ENCODE measurements at places on chromosomes 2 and 18.

DNA sequence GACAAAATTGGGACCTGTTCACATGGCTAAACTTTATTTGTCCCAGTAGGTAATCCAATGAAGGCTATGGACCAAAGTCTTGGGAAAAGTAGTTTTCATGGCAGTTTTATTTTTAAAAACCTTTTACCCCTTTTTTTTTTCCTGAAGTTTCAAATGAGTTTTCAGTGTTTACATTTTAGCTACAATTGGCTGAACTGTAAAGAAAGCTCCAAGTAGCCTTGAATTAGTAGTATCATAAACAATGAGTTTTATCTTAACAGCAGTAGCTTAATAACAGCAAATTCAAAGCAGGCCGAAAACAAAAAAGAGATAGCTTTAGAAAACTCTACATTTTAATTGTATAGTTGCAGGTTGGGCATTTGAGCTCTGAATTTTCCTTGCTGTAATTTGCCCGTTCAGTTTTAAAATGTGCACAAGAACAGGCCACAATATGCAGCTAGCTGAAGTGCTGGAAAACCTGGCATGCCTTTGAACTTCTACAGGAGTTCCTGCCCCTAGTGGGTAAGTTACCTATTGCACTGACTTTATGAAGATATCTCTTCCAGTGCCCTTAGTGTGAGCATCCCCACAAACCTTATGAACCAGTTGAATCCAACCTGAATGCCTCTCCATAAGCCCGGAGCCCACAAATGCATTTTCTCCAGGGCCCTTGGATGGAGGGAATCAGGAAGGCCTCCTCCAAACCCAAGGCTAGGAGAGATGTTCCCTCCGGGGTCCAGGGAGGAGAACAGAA, 106.7 kb downstream of the XRCC5 start:
- DNase-seq = no peak

DNA sequence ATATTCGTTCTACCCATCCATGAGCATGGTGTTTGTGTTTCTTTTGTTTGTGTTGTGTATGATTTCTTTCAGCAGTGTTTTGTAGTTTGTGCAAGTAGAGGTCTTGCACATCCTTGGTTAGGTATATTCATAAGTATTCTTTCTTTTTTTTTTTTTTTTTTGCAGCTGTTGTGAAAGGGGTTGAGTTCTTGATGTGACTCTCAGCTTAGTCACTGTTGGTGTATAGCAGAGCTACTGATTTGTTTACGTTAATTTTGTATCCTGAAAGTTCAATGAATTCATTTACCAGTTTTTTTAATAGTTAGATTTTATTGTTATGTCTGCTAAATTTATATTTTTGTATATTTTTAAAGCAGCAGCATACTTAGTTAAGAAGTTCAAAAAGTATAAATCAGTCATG, 834.4 kb upstream of the NRXN1 start:
- DNase-seq = no peak

- DNase-seq = no peak
Observed at GRCh38 chr2:71455011-71455740, 1.8 kb downstream of the DYSF start.

- no peak for DNase-seq
Observed at GRCh38 chr2:111199840-111200239, 79.1 kb downstream of the BCL2L11 start.

GRCh38 chr2:12087671-12088380, 341.4 kb downstream of the LPIN1 start:
- DNase-seq = no peak

DNA sequence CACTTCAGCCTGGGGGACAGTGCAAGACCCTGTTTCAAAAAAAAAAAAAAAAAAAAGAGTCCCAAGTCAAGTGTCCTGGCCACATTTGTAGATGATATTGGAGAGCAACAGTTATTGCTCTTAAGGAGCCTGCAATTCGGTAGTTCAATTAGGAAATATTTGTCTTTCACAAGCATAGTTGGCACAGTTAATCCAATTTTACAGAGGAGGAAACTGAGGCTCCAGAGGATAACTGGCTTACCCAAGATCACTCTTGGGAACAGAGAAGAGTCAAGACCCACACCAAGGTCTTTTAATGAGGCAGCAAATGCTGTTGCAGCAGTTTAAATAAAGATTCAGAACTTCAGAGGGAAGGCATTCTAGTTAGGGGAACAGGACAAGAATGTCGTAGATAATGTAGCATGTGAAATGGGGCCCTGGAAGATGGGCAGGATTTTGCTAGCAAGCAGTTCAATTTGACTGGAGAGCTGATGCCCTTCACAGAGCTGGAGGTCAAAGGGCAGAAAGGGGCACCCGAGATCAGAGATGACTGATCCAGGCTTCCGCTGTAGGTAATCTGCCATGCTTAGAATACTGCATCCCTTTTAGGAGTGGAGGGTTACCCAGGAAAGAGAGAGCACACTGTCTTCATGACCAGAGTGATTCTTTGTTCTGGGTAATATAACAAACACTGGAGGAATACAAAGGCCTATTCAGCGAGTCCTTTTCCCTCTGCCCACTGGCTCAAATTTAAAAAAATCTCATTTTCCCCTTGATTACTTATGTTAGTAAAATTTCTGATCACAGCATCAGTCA, 3.0 kb downstream of the NPC1 start:
- no peak for DNase-seq

DNA sequence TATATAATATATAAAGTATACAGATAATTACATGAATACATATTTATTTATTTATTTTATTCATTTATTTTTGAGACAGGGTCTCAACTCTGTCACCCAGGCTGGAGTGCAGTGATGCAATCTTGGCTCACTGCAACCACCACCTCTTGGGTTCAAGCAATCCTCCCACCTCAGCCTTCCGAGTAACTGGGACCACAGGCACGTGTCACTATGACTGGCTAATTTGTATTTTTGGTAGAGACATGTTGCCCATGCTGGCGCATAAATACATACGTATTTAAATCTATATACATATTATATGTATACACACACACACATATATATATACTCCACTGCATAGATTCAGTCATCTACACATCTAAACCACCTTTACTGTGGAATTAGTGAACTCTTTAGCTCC, 20.6 kb upstream of the NDUFV2 start:
- no peak for DNase-seq

- no peak for DNase-seq
Observed at GRCh38 chr2:46294176-46294836, 2.9 kb upstream of the EPAS1 start.

- DNase-seq = no peak
Observed at GRCh38 chr2:138504546-138505235, 3.1 kb downstream of the SPOPL start.

GRCh38 chr18:77199707-77200106, 49.9 kb upstream of the GALR1 start:
- no peak for DNase-seq

GRCh38 chr2:191204433-191204832, 40.8 kb upstream of the MYO1B start:
- no peak for DNase-seq

- DNase-seq = no peak
Observed at GRCh38 chr2:61420991-61421544, 49.8 kb downstream of the USP34 start.

- DNase-seq = no peak
Observed at GRCh38 chr2:173989884-173990215, 24.7 kb upstream of the SP3 start.

- no peak for DNase-seq
Observed at GRCh38 chr18:47448956-47449355, 197.5 kb upstream of the SKOR2 start.

DNA sequence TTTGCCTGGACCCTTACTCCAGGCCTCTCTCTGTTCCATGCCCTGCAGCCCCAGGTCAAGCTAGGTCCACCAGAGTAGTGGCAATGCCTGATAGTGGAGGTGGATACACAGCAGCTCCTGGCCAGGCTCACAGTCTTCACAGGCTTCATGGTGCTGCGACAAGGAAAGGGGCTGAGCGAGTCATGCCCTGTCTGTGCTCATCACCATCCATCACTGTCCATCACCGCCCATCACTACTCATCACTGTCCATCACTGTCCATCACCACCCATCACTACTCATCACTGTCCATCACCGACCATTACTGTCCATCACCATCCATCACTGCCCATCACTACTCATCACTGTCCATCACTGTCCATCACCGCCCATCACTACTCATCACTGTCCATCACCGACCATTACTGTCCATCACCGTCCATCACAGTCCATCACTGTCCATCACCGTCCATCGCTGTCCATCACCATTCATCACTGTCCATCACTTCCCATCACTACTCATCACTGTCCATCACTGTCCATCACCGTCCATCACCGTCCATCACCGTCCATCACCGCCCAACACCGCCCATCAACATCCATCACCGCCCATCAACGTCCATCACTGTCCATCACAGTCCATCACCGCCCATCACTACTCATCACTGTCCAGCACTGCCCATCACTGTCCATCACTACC, 57.1 kb upstream of the OTOS start:
- DNase-seq = no peak

DNA sequence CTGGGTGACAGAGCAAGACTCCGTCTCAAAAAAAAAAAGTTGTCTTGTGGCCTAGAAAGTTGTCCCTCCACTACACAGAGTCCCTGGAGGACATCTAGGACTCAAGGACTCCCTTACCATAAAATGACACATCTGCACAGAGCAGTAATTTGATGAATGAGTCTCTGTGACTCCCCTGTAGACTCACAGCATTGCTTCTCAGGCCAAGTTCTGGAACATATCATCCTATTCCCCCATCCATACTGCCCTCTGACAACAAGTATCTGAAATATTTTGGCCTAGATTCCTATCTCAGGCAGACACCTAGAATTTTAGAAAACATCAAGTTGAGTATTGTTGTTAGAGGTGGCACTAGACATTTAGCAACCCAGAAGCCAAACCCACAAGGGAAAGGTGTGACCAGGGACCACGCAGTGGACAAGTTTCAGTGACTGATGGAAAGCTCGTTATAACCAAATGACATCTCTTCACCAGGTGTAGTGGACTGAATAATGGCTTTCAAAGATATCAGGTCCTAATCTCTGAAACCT, 97.9 kb upstream of the ATP8B1 start:
- DNase-seq = no peak

GRCh38 chr2:137828624-137829023, 135.6 kb upstream of the HNMT start:
- DNase-seq = no peak

GRCh38 chr2:220835583-220835982, 736.5 kb downstream of the EPHA4 start:
- DNase-seq = no peak

GRCh38 chr2:62539606-62540407, 33.8 kb upstream of the TMEM17 start:
- no peak for DNase-seq

- DNase-seq = no peak
Observed at GRCh38 chr2:66432801-66433694, 1.9 kb upstream of the MEIS1 start.

- DNase-seq = no peak
Observed at GRCh38 chr2:61775956-61776570, 77.8 kb downstream of the FAM161A start.

DNA sequence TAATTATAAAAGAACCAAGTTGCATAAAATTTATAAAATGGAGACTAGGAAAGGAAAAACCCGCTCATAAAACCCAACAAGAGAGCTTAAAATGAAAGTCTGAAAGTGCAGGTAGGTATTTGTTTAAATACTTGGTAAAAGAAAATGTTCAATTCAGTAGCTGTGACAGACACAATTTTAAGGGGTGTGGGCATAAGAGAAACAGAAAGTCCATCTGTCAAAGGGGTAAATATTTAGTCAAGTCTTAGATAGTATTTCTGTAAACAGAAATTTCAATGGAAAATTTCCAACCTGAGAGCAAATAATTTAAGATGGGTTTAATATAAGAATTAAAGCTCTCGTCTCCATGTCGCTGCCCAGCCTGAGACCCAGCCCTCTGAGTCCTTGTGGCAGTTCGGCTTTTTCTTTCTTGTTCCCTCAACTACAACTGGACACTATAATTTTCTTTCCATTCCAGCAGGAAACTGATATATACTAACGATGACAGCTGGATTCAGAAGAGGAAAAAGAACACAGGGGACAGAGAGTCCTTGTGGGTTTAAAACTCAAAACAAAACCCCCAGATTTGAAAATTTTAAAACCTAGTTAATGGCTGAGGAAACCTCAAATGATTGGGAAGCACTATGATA, 88.0 kb upstream of the ZFP36L2 start:
- DNase-seq = no peak

DNA sequence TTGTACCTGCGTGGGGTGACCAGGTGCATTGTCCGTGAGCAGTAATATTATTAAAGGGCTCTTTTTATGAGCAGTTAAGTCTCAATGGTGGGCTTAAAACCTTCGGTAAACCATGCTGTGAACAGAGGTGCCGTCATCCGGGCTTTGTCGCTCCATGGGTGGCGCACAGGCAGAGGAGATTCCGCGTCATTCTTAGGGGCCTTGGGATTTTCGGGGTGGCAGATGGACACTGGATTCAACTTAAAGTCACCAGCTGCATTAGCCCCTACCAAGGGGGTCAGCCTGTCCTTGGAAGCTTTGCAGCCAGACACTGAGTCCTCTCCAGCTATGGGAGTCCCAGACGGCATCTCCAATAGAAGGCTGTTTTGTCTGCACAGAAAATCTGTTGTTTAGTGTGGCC, 107.7 kb downstream of the NFATC1 start:
- no peak for DNase-seq

All from stimulated activated CD8-positive, alpha-beta memory T cell treated with anti-CD3 and anti-CD28 coated beads, Interleukin-2, amount 100 ng/mL, for 1 hour (primary cell).